ENCODE measurements at places on chromosomes 4 and X.

DNA sequence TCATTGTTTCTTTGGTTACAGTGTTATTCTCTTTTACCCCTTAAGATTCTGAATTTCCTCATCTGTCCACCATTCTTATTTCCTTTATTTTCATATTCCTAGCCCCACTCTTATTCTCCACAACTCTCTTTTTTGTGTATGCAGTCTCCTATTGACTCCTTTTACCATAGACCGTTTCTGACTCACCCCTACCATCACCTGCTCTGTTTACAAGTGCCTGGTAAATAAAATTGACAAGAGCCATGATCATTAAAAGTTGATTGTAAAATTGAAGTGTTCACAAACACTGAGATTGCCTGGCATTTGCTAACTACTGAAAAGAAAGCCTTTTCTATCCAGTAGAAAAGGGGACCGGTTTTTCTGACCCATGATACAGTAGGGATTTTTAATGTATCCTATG lies 54.4 kb downstream of the MRPL1 start:
- no peak for DNase-seq

GRCh38 chr4:20592663-20593062 lies 107.6 kb upstream of the PACRGL start:
- no peak for DNase-seq

- no peak for DNase-seq
These were observed 112.0 kb upstream of the TTC29 start for GRCh38 chr4:147057611-147058190.

DNA sequence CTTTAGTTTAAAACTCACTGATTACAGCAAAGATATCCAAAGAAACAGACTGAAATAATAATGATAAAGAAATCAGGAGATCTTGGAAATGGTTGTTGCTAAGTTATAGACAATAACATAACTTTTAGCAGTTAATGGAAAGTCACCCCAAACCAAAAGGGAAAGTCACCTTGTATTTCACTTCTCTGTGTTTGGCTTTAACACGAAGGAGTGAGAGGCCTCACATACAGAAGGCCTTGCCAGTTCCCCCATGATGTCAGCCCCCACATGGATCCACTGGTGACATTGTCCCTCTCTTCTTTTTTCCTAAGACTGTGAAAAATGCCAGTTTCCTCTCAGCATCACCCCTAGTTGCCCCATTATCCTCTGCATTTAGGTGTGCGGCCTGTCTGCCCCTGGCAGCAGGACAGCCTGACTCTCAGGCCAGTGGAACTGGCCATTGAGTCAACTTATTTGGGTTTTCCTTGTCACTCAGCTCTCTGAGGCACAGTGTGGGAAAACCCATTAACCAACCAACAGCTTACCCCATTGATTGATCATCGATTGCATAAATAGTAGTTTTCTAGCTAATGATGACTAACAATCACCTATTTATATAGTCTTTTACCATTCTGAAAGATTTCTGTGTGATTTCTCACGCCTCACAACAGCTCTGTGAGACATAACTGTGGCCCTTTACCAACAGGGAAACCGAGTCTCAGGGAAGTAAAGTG lies 308.1 kb downstream of the PTTG2 start:
- DNase-seq: no peak

All from RWPE2 (cell line).